ENCODE measurements at places on chromosomes 2 and 18.

DNA sequence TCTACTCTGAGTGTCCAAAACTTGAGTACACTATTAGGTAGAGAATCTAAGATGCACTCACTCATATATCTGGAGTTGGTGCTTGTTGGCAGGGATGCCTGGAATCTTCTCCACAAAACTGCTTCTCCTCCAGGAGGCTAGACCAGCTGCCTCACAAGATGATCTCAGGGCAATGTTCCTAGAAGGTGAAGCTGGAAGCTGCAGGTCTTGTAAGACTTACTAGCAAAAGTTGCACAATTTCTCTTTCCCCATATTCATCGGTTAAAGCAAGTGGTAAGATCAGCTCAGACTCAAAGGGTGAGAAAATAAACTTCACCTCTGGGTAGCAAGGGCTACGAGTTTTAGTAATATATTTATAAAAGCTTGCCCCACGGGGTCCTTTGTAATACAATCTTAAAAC, 454.4 kb upstream of the ACVR2A start:
- DNase-seq: no peak

GRCh38 chr2:2326068-2327040, 4.7 kb downstream of the MYT1L start:
- DNase-seq: no peak

GRCh38 chr18:32301976-32302743, 112.3 kb downstream of the MEP1B start:
- peak; percentile 73 for DNase-seq

DNA sequence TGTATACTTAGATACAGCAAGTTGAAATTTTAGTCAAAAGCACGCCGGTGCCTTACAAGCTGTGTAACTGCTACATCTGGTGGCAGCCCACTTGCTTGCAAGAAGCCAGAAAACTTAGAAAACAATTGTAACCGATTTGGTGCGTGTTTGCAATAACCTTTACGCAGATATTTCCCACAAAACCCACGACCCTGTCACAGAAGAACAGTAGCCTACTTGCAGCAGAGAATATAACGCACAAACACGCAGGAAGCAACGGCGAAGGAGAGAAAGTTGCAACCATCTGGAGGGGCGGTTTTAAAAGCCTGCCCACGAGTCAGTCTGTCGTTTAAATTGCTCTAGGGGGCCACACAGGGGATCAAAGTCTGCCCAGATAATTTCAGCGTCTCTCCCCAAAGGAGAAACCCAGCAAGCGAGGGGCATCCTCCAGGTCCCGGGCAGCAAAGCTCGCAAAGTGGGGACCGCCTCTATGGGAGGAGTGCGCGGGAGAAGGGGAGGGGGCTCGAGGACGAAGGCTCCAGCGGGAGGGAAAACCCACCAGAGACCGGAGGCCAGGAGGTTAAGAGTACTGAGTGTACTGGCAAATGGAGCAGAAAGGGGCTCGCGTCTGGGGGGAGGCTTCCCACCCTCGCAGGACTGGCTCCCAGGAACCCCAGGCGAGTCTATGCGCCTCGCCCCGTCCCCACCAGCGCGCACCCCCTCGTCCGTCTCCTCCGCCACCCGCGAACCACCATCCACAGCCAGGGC, 1.1 kb downstream of the TLK1 start:
- peak; percentile 38 for DNase-seq

GRCh38 chr2:184646177-184646576, 47.8 kb downstream of the ZNF804A start:
- no peak for DNase-seq

GRCh38 chr18:8186413-8186812, 422.8 kb upstream of the RAB12 start:
- DNase-seq: no peak

DNA sequence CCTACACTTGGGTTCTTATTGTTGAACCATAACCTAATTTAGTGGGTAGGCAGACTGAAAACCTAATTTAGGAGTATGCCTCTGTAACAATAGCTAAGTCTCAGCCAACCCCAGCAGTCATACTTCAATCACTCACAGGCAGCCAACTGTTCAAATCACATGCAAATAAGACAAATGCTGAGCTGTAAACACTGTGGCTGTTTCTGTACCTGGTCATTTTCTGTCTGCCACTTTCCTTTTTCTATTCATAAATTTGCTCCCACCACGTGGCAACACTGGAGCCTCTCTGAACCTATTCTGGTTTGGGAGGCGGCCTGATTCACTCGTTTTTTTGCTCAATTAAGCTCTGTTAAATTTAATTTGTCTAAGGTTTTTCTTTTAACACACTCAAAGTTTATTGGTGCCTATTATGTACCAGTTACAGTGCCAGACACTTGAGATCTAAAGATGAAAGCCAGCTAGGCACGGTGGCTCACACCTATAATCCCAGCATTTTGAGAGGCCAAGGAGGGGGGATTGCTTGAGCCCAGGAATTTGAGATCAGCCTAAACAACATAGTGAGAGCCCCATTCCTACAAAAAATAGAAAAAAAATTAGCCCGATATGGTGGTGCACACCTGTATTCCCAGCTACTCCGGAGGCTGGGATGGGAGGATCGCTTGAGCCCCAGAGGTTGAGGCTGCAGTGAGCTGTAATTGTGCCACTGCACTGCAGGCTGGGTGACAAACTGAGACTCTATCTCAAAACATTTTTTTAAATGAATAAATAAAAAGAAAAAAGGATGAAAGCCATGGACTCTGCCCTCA, 41.1 kb downstream of the THNSL2 start:
- DNase-seq: no peak

DNA sequence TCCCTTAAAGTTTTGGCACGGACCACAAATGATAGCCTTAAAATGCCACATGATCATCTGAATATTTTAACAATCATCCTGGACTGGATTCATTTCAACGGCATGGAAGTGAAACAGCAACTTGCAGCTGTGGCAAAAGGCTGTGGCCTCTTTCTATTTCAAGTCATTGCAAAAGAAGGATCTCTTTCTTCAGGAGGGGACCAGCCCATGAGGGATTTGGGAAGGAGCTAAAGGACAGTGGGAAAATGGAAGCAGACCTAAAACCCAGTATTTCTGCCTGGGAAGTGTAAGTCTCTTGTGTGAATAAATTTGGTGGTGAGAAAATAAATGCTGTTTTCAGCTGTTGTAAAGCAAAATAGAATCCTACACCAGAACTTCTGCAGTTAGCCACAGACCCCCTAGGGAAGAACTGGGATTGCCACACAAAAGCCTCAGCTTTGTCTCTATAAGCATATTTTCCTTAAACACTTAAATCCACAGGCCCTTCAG, 107.3 kb upstream of the ZFP36L2 start:
- no peak for DNase-seq

DNA sequence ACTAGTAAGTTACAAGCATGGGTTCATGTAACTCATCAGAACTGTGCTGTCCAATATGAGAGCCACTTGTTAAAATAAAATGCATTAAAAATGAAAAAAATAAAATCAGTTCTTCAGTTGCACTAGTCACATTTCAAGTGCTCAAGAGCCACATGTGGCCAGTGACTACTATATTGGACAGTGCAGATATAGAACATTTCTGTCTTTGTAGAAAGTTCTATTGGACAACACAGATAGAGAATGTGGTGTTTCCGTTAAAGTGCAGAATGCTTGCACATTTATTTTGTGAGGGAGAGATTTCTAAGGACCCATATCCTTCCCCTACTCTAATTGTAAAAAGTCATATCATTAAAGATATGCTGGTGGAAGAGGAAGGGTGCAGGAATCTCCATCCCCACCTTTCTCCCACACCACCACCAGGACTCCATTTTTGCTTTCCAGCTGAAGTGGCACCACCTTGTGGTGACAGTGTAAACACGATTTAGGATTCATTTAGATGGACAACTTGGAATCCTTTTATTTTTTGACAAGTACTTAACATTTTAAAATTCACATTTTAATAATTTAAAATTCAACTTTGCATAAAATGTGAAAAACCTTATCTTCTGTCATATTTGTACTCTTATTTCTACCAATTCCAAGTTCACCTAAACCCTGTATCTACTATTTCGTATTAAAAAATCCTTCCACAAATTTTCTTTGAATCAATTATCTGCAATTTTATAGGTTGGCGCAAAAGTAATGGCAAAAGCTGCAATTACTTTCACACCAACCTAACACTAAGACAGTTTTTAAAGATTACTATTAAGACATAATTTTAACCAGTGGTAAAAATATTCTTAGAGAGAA, 9.4 kb upstream of the CD302 start:
- DNase-seq: peak; percentile 47

GRCh38 chr18:21004726-21005125, 106.9 kb downstream of the ROCK1 start:
- no peak for DNase-seq

DNA sequence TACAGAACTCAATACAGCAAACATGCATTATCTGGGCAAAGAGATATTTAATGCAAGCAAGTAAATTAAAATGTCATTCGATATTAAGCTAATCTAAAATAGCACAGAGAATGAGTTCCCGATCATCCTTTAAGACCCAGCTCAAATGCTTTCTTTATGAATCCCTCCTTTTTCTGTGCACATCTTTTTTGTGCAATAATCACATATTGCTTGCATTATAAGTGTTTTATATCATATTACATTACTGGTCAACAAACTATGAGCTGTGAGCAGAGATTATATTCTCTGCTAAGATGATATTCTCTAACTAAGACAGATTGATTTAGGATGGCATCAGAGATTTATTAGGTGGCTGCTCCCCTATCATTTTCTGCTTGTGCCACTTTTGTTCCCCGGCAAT, 146.1 kb downstream of the ERBB4 start:
- no peak for DNase-seq

DNA sequence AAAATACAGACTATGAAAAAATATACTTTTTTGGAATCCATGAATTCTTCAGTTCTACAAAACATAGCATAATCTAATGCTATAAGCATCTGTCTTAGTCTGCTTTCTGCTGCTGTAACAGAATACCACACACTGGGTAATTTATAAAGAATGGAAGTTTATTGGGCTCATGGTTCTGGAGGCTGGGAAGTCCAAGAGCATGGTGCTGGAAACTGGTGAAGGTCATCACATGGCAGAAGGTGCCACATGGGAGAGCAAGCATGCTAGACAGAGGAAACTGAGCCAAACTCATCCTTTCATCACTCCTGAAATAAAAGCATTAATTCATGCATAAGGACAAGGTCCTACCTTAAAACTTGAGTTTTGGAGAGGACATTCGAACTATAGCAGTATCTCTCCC, 26.6 kb upstream of the NOSTRIN start:
- no peak for DNase-seq

- DNase-seq: peak; percentile 52
Observed at GRCh38 chr18:51236225-51236624, 38.7 kb upstream of the MEX3C start.

GRCh38 chr2:953975-954686, 3.5 kb downstream of the SNTG2 start:
- no peak for DNase-seq

Measured in Daoy (cell line).